ENCODE measurements at places on chromosomes 12 and 14.

- DNase-seq: no peak
These were observed 80.4 kb upstream of the GPR68 start for GRCh38 chr14:91324606-91325575.

DNA sequence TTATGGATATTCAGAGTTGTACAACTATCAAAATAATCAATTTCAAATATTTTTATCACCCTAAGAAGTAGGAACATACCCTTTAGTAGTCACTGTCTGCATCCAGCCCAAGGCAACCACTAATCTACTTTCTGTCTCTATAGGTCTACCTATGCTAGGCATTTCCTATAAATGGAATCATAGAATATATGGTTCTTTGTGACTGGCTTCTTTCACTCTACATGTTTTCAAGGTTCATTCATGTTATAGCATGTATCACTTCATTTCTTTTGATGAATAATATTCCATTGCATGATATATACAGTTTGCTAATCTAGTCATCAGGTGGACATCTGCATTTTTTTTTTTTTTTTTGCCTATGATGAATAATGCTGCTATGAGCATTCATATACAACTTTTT is 112.4 kb downstream of the PPP1R12A start:
- DNase-seq: no peak

GRCh38 chr12:62882696-62883095 is 52.3 kb downstream of the PPM1H start:
- DNase-seq: no peak

GRCh38 chr14:90674716-90675115 is 141.5 kb downstream of the TTC7B start:
- no peak for DNase-seq

DNA sequence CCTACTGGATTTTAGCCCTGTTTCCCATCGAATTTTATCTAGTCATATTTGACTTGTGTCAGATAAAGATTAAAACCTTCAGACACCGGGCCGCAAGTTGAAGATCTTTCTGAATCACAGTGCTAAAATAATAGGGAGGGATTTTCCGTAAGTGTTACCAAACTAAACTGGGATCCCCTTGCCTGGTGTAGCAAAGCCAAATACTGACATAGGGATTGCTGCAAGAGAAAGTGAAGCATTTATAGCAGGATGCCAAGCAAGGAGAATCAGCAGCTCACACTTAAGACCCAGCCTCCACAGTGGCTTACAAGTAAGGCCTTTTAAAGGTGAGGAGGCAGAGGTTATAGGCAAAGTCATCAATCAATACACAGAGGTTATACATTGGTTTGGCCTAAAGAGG is 147.4 kb downstream of the AKAP6 start:
- no peak for DNase-seq

- no peak for DNase-seq
These were observed 30.4 kb upstream of the PKP2 start for GRCh38 chr12:32926963-32927362.

- no peak for DNase-seq
These were observed 14.4 kb downstream of the OXA1L start for GRCh38 chr14:22780941-22781300.

- DNase-seq: no peak
These were observed 29.3 kb downstream of the CD9 start for GRCh38 chr12:6229224-6230218.
